ENCODE measurements at places on chromosomes 2 and 18.

GRCh38 chr2:127790694-127791529 lies 20.1 kb downstream of the WDR33 start:
- DNase-seq: no peak

- DNase-seq: no peak
Measured at GRCh38 chr2:219484343-219485200, 14.1 kb upstream of the GMPPA start.

DNA sequence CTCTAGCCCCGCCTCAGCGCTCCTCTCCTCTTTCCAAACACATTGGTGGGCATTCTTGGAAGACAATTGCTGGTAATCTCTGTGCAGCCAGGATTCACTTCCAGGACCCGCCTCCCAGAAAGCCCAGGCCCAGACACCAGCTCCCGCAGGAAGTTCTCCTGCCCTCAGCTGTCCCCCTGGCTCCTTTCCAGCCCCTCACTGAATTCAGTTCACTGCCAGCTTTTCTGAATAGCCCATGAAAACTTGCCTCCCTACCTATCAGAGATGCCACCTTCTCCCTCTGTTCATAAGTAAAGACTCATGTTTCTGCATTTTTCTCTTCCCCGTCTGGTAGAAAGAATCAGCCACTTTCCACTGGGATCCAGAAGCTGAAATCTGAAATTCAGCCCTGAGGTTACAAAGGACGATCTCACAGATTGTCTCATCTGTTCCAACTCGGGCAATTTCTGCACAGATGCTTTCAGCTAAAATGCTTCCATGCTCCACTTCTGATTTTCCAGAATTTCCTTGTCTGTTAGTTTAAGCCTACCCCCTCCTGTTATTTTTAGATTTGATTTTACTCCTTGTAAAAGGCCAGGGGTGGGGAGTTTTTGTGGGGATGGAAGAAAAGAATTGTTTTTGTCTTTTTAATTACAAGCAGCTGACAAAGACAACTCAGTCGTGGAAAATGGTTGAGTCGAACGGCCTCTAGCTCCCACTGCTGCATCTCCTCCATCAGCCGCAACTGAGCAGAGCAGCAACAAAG lies 98.1 kb downstream of the SP3 start:
- DNase-seq: no peak

DNA sequence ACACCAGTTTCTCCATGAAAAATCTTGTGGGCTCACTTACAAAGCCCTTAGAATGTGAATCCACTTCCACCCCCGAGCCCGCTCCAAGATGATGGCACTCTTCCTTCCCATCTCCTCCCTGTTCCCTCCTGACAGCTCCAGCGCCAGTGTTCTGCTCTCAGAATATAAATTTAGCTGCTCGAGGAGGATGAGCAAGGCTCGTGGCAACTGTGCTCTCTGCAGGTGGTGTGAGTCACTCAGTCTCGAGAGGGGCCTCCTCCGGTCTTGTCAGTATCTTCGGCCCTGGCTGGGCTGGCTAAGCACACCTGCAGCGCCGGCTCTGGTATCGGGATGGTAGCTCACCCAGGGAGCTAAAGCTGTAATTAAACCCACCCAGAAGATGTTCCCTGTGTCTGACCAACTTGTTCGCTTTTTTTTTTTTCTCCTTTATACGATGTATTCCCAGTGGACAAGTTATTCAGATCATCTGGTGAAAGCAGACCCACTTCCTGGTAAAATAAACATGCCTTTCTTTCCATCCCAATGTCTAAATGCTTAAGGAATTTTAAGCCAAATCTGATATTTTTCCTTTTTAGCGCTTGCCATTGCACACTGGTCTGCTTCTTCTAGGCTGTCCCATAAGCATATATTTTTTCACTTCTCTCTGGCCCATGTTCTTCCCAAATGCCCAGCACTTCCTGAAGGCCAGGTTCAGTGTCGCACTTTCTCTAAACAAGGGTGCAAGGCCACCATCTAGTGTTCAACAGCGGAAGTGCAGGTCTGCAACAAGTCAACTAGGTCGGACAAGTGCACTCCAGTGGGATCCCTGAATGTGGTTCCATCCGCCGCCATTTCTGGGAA lies 31.4 kb upstream of the YPEL5 start:
- peak; percentile 51 for DNase-seq

GRCh38 chr2:62884086-62884485 lies 166.5 kb upstream of the OTX1 start:
- no peak for DNase-seq

GRCh38 chr2:30230497-30231211 lies 680 bp upstream of the LBH start:
- no peak for DNase-seq

- DNase-seq: no peak
Measured at GRCh38 chr18:12369211-12369610, 7.8 kb downstream of the AFG3L2 start.

DNA sequence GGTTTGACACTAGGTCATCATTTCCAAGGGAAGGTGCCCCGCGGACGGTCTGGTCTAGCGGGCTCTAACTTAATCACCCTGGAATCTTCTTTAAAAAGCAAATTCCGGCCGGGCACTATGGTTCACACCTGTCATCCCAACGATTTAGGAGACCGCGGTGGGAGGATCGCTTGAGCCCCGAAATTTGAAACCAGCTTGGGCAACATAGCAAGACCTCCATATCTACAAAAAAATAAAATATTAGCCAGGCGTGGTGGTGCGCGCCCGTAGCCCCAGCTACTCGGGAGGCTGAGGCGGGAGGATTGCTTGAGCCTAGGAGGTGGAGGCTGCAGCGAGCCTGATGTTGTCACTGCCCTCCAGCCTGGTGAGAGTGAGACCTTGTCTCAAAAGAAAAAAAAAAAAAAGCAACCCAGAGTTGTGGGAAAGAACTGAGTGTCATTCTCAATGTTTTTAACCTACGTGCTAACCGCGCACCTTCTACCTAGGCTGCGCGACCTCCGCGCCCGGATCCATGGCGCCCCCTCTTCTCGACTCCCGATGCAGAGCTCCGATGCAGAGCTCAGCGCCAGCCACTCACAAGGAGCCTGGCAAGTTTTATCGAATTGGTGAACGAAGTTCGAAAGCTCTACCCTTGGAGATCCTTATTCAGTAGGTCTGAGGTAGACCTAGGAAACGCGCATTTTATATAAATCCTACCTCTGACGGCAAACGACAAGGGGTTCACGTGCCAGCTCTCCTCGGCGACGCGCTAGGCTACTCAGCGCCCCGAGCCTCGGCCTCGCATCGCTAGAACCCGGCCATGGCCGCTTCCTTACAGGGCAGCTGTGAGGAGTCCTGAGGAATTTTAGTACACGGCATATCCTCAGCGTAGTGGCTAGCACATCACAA lies 888 bp upstream of the TWSG1 start:
- no peak for DNase-seq

DNA sequence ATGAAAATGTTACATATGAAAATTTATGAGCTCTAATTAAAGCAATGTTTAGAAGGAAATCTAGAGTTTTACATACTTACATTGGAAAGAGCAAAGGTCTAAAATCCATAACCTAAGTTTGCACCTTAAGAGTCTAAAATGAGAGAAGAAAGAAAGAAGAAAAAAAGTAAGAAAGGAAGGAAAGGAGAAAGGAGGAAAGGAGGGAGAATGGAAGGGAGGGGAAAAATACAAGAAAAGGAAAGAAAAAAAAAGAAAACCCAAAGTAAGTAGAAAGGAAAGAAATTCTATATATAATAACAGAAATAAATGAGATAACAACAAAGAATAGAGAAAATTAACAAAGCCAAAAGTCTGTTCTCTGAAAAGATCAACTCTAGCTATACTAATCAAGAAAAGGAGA lies 122.6 kb downstream of the BCL2L11 start:
- no peak for DNase-seq

- DNase-seq: no peak
Measured at GRCh38 chr2:163593982-163594381, 141.8 kb downstream of the FIGN start.

DNA sequence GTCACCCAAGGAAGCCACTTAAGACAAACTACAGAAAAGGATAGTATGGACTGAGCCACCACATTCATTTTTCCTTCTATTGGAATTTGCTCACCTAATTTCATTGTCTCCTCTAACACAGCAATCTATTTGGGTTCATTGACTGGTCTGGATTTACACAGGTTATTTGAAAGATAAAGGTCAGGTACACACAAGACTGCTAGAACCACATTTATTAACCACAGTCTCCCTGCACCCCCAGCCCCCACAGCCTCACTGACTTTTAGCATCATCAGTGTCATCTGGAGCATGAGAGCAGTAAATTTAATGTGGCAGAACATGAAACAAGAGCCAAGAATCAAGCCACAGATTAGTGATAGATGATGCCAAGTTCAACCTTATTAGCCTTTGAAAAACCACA lies 226.9 kb upstream of the GYPC start:
- DNase-seq: no peak

- DNase-seq: no peak
Measured at GRCh38 chr2:71108091-71108490, 21.9 kb downstream of the MCEE start.

GRCh38 chr18:34661464-34662087 lies 48.5 kb upstream of the DTNA start:
- DNase-seq: peak; percentile 37

DNA sequence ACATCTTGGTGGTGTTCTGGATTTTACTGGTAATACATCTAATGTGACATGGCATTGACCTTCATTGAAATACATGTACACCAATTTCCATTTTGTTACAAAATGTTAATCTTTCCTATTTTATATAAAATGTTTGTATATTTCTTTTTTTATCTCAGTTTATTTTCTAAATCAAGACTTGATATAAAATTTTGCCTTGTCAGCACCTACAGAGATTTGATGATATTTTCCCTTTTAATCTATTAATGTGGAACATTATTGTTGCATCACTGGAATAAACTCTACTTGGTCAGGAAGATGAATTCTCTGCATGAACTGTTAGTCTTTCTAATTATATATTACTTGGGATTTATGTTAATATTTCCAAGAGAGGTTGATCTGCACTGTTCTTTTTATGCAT lies 294.0 kb upstream of the ETAA1 start:
- DNase-seq: no peak

GRCh38 chr18:13559754-13560153 lies 166.6 kb downstream of the FAM210A start:
- no peak for DNase-seq

GRCh38 chr2:239722760-239723470 lies 302.2 kb downstream of the NDUFA10 start:
- DNase-seq: no peak

DNA sequence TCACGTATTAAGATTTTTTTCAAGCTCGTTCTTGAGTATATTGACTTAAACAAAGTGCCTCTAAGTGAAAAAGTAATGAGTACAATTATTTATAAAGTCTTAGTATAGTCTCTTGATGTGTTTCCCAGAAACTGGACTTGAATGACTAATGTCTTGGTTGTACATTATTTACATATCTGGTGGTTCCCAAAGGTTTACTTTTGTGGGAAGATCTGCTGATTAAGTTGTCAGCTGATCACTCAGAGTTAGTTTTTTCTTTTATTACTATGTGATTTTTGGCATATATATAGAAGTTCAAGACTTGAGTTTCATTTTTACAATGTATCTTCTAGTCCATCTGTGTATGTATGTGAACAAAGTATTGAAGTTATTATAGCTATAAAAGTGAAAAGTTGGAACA lies 29.5 kb downstream of the RNF144A start:
- peak; percentile 84 for DNase-seq

- DNase-seq: no peak
Measured at GRCh38 chr2:181063696-181064095, 83.3 kb downstream of the UBE2E3 start.

DNA sequence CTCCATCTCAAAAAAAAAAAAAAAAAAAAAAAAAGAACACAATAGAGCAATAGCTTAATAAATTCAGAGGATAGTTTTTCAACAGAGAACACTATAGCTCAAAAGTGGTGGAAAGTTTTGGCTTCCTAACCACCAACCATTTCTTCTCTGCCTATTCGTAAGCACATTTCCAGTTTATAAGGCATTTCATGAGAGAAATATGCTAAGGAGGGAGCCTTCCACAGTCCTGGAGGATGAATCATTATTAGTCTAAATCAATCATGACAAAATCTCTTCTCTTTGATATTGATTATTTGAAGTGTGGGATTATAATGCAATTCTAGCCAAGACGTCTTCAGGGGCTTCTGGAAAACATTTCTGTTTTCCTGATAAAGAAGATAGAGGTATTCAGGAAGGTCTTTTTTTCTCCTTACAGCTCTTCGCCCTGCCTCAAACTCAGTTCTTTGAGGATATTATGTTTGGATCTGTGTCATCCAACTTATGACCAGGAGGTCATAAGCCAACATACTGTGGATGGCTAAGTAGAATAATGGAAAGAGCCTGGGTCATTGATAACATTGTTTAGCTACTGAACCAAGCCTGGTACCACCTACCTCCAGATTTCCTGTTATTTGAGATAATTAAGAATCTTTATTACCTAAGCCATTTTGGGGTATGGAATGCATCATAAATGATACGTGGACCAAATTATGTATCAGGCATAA lies 207.3 kb downstream of the TRIB2 start:
- peak; percentile 30 for DNase-seq

GRCh38 chr2:151570191-151570590 lies 160.5 kb downstream of the RIF1 start:
- no peak for DNase-seq

DNA sequence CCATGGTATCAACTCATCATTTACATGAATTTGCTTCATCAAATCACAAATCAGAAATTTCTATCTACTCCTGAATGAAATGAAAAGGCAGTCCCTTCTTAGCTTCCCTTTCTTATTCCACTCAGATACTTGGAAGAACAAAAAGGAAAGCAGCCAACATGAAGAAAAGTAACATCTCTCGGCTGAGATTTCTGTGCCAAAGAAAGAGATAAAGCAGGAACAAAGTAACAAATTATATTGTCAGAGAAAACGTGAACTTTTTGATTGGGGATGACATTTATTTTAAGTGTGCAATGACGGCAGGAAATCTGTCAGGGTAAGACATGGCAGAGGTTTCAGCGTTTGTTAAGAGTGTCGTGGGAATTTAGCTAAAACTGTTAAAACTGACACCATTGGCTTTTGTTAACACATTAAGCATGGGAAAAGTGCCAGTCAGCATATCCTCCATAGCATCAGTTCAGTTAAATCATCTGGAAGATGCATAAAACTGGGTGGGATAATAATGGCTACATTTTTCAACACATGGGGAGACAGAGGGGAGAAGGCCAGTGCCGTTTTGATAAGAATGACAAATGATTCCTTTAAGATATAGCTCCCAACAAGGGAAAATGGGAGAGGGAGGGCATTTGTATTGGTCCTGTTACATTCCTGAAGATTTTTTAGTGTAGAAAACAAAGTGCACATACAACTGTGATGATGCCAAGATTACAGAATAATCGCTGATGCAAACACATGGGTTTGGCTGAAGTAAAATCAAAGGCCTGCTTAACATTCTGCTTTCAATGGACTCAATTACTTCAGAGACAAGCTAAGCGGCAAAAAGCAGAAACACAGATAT lies 211.6 kb downstream of the ZNF521 start:
- no peak for DNase-seq

GRCh38 chr2:211879323-211879722 lies 659.3 kb downstream of the ERBB4 start:
- no peak for DNase-seq

GRCh38 chr18:36769172-36769571 lies 59.6 kb downstream of the TPGS2 start:
- no peak for DNase-seq

- DNase-seq: no peak
Measured at GRCh38 chr2:45006041-45006941, 3.0 kb downstream of the SIX2 start.

All from fibroblast of skin of left quadriceps (primary cell).